ENCODE measurements at places on chromosomes 1 and 21.

GRCh38 chr1:34409689-34410229 is 233.1 kb downstream of the C1orf94 start:
- no peak for DNase-seq

DNA sequence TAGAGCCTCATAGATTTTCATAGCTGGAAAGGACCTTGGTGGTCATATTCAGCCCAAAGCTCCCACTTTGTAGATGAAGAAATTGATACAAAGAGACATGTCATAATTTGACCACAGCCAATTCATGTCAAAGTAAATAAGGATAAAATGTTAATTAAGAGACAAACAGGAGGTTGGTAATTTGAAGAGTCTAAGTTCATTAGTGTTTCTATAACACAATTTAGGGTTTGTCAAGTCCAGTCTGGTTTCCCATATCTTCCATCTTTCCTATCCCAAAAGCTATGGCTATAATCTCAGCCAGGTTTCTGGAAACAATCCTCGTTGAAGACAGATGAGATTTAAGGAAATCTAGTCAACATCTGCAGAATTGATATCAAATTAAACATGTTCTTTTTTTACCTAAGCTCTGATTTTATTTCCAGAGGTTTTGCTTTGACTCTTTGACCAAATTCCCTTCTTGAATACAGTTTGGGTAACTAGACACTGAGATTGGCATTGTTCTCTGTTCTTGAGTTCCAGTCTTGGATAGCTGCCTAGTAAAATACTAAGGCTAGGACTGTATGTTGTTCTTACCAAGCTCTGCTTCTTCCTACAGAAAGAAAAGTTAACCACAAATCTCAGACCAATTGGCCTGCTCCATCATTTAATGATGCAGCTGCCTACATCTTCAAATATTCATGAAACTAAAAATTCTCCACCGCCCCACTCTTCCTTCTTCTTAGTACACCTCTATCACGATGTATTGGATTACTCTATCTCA is 62.0 kb downstream of the SLC44A5 start:
- DNase-seq: no peak

DNA sequence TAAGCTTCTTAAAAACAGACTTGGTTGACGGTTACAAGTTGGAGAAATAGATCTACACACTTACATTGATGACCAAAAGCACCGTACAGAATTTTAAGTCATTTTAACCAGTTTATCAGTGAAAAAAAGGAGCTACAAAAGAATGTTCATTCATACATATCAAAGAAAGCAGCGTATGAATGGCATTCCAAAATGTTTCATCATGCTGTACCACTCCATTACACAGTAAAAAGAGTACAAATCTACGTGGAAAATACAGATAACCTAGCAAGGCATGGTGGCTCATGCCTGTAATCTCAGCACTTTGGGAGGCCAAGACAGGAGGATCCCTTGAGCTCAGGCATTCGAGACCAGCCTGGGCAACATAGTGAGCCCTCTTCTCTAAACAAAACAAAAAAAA is 40.3 kb downstream of the ZZZ3 start:
- no peak for DNase-seq

DNA sequence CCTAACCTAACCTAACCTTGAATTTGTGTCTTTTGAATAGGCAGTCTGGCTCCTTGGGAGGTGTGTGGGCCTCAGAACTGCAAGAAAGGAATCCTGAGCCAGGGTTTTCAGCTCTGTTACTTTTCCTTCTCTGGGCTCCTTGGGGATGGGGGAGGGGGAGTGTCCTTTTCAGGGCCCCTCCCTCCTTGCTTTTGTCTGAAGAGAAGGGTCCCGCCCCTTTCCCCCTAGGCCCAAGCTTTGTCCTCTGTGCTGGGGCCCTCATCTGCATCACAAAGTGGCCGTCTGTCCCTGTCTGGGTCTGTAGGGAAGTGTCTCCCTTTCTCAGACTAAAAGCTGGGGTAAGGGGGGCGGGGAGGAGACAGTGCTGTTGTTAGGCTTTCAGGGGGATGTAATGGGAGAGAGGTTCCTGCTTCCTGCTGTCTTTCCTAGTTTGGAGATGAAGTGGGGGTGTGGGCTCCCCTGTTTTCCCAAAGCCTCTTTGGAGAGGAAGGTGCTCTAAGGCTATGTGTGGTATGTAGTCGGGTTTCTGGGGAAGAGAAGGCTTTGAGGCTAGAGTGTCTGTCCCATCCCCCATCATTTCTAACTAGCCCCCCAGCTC is 3.1 kb downstream of the AGO1 start:
- DNase-seq: peak; percentile 100

- DNase-seq: no peak
Measured at GRCh38 chr21:41499920-41500319, 8.0 kb downstream of the TMPRSS2 start.

GRCh38 chr1:25065795-25066238 is 135.7 kb upstream of the RUNX3 start:
- DNase-seq: no peak

GRCh38 chr1:116488071-116488470 is 82.8 kb downstream of the CD58 start:
- DNase-seq: no peak

DNA sequence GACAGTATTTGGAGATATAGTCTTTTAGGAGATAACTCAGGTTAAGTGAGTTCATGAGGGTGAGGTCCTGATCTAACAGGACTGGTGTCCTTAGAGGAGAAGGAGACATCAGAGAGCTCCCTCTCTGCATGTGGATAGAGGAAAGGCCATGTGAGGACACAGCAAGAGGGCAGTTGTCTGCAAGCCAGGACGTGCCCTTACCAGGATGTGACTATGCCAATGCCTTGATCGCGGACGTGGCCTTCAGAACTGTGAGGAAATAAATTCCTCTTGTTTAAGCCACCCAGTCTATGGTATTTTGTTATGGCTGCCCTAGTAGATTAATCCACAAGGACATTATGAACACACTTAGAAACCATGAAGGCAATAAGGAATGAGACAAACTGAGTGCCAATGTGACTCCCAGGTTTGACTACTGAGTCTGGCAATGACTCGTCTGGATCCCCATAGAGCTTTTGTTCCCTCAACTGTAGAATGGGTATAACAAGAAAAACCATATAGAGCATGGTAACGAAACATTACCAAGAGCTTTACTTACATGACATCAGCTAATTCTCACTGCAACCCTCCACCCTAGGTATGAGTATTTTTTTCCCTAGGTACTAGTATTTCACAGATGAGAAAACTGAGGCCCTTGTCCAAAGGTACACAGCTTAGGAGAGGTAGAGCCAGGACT is 6.5 kb downstream of the URB1 start:
- DNase-seq: no peak

DNA sequence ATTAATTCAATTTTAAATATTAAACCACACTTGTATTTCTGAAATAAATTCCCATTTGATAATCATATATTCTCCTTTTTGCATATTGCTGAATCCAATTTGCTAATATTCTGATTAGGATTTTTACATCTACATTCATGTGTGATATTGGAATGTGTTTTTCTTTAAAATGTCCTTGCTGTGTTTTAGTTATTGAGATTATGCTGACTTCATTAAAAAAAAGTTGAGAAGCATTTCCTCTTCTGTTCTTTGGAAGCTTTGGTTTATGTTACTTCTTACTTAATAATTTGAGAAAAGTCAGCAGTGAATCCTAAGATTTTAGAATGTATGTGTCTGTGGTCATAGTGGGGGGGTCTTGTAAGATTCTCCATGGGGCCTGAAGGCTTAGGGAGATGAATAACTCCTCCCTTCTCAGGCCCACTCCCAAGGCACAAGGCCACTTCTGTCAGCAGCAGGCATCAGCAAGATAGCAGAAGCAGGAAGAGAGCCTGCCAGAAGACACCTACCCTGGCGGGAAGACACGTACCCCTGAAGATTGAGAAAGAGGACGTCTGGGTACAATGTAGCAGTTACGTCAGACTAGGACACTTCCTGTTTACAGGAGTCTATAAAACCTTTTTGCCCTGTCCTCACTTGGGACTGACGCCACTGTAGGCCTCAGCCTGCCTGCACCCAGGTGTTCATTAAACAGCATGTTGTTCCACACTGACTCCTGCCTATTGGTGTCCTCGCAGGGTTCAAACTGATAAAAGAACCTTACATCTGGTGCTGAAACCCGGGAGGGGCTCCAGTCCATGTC is 56.9 kb downstream of the ODF2L start:
- no peak for DNase-seq

- no peak for DNase-seq
Measured at GRCh38 chr1:180912211-180912800, 391 bp upstream of the KIAA1614 start.

GRCh38 chr1:50430010-50430405 is 6.8 kb upstream of the DMRTA2 start:
- DNase-seq: no peak

- DNase-seq: no peak
Measured at GRCh38 chr21:42846221-42846620, 33.1 kb downstream of the WDR4 start.

GRCh38 chr21:46347791-46348381 is 23.9 kb downstream of the PCNT start:
- no peak for DNase-seq

DNA sequence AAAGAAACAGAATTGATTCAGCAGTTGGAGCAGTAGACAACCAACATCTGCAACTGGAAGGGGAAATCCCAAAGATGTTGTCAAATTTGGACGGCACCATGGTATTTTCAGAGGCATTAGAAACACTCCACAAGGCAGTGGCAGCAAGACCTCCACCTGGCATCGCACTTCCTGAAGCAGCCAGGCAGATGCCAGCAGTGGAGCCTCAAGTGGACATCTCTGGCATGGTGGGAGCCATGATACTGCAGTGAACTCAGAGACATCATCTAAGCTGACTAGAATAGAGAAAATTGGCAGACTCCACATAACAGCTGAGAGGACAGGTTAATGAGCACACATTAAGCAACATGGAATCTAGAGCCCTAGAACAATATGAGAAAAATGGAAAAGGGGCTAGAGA is 33.9 kb upstream of the RGS8 start:
- DNase-seq: no peak

DNA sequence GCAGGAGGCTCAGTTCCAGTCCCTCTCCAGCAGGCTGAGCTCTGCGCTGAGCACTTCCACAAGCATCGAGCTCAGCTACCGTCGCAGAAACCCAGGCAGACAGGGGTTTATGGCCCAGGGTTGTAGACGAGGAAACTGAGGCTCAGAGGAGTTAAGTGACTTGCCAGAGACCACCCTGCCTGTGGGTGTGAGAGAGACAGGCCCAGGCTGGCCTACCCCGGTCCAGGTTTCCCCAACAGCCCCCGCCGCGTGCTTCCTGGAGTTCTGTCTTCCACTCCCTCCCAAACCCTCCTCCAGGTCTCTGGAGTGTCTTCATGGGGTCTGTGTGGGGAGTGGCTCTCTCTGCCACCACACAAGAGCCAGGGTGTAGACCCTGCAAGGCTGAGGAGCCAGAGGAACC is 615.9 kb downstream of the PTPRU start:
- DNase-seq: no peak

- DNase-seq: no peak
Measured at GRCh38 chr1:225425201-225425786, 2.5 kb downstream of the LBR start.

DNA sequence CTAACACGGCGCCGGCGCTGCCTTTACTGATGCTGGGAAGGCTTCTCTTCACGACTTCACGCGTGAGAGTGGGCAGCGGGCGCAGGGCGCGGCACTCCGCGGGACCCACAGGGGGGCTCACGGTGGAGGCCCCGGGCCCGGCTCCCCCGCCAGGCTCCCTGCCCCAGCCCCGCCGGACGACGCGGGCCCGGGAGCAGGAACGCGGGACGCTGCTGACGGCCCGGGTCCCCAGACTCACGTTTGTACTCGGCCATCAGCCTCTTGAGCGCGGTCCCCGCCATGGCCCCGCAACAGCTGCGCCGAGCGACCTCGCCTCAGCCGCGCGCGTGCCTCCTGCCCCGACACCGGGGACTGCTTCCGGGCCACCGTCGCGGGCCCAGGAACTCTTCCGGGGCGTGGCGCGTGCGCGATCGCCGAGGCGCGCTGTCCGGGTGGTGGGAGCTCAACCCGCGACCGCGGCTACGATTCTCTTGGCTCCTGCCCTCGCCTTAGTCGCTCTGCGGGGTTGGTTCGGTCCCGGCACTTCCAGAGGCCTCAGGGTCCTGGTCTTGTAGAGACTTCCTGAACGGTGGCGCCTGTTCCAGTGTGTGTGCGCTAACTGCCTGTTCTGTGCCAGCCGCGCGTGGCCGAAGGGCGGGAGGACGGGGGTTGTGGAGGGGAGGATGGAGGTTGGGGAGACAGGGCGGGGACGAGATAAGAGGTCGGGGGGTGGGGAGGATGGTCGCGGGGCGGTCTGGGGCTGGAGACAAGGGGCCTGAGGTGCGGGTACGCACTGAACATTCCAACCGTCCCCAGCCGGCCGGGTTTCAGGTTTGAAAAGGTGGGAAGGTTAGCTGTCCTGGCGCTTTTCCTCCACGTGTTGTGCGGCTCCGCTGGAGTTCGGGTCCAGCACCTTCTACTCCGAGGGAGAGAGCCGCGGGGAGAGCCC is at the start of gene UBE2G2:
Gene UBE2G2, minus strand, starts transcription at position 353 of the 928 bp plus-strand sequence. Its CDS starts 72 bp downstream, at position 281.
- DNase-seq: peak; percentile 70

DNA sequence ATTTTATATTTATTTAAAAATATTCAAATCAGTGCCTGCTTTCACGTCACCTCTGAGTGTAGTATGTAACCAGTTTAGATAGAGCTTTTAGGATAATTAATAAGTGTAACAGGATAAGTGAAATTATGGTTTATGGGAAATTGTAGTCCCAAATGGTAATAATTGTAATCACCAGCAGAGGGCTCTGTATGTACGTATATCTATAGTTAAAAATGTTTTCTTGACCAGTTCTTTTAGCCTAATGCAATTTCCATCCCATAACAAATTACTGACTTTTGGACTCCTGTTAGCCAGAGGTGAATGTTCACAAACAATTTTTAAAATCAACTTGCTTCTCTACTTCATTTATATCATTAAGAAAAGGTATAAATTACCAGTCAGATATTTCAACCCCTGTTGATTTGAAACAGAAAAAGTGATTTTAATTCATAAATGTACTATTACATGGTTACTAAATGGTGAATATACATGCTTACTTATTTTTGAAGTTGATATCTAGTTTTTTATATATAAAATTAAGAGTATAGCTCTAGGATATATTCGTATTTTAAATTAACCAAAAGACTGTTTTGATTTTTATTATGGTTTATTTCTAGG is 25.3 kb downstream of the SLC30A7 start:
- peak; percentile 18 for DNase-seq

DNA sequence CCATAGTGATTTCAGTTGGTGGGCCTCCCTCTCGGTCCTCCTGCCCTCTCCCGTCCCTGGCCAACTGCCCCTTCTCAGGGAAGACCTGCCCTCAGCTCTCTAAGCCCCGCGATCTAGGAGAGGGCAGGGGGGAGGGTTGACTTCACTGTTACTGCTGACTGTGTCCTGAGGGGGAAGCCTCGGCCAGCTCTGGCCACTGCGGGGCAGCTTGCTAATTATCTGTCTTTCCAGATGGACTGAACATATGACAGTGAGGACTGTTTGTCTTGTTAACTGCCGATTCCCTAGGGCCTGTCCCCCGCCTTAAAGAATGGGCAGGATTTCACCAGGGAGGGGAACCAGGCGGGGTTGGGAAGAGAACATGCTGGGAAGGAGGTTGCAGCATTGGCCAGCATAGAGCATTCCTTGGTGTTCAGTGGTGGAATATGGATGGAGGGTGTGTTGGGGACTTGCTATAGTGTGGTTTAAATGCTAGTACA is 22.9 kb downstream of the NIPAL3 start:
- no peak for DNase-seq

Measured in NT2/D1 (cell line).